ENCODE measurements at places on chromosomes 7 and 10. TPM values are rescaled to one million over a fixed set of nuclear protein-coding genes. Genes with fewer than 3 reads are reported as not detected.

- peaks cover 19% of the 10 kb centered on the region for H3K36me3 ChIP-seq
- H3K27me3 ChIP-seq, result no peaks in the 10 kb centered on the region
- peak overlapping the region; percentile 90 for H3K4me3 ChIP-seq
- peaks cover 41% of the 10 kb centered on the region for H3K4me1 ChIP-seq
- DNase-seq, result no peak
- H3K27ac ChIP-seq, result peak overlapping the region; percentile 85
Measured at GRCh38 chr10:73414230-73414945, 530 bp upstream of the ANXA7 start.

DNA sequence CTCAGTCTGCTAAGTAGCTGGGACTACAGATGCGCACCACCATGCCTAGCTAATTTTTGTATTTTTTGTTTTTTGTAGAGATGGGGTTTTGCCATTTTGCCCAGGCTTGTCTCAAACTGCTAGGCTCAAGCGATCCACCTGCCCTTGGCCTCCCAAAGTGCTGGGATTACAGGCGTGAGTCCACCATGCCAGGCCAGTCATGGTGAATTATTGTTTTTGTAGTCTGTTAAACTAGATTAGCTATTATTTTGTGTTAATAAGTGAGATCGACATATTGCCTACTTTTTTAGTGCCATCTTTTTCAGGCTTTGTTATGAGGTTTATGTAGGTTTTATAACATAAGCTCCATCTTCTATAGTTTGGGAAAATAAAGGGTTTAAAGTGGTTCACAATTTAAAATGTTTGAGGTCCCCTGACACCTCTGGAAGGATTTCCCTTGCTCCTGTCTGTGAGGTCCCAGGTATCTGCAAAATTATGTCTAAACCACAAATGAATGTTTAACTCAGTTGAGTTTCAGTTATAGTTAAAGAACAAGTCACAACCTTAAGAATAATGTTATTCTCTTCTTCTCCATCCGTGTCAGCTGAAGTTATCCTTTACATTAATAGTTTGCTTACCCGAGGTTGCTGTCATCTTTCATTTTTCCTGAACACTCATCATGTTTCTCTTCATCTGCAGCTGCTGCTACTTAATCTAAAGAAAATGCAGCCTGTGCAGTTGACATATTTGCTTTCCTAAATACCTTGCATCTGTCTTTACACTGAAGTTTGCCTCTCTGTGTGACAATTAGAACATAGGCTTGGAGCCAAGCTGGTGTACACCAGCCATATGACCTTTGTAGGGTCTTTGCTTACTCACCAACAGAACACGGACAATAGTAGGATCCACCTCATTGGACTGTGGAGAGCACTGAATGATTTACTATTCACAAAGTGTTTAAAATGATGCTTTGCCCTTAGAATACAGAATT lies 8.9 kb upstream of the VSTM4 start:
- H3K4me3 ChIP-seq, result no peak overlapping the region
- peaks cover 28% of the 10 kb centered on the region for H3K27me3 ChIP-seq
- no peak overlapping the region for H3K27ac ChIP-seq
- DNase-seq, result no peak
- no peaks in the 10 kb centered on the region for H3K36me3 ChIP-seq

DNA sequence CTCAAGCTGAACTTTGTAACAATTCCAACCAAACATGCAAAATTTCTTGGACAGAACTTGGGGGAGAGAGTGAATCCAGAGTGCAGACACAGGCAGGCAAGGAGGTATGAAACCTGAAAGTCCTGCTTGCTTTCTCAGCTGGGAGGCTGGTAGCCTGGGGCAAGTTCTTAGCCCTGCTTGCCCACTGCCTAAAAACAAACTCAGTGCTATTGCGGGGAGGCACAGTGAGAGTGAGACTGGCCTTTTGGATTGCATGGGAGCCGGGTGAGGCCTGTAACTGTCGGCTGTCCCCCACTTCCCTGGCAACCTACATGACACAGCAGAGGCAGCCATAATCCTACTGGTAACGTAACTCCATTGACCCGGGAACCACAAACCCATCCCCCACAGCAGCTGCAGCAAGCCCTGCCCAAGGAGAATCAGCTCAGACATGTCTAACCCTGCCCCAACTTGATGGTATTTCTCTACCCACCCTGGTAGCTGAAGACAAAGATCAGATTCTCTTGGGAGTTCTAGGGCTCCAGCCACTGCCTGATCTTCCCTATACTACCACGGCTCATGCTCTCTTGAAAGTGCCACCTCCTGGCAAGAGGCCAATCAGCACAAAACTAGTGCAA lies 663.6 kb downstream of the GRM8 start:
- H3K27me3 ChIP-seq, result no peaks in the 10 kb centered on the region
- H3K4me1 ChIP-seq, result no peaks in the 10 kb centered on the region
- DNase-seq, result no peak
- H3K36me3 ChIP-seq, result no peaks in the 10 kb centered on the region

The NACAD gene
- total RNA-seq, result not detected

- peak overlapping the region; percentile 30 for H3K4me3 ChIP-seq
- peak overlapping the region; percentile 78 for H3K27ac ChIP-seq
- DNase-seq, result peak; percentile 73
Measured at GRCh38 chr7:139680676-139681462, 96.9 kb downstream of the HIPK2 start.

The PTPRN2 gene
- total RNA-seq, result 2.7 TPM
